ENCODE measurements at places on chromosomes 4 and X.

DNA sequence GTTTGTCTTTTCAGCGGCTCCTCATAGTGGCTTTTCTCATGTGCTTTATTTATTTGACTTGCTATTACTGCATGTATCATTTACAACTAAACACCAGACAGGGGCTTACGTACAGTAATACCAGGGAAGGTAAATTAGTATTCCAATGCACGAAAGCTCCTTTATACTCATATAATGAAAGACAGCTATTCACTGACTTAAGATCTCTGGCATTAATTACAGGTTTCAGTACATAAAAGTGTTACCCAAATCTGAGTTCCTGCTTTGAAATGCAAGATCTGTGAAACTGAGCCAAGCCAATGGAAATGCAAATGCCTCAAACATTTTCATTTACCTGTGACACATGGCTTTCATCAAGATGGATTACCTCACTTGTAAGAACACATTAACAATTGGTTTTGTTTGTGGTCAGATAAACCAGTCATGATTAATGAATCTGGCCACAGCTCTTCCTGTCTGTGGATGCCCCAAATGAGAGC lies 107.2 kb downstream of the ANAPC4 start:
- no peak for DNase-seq

DNA sequence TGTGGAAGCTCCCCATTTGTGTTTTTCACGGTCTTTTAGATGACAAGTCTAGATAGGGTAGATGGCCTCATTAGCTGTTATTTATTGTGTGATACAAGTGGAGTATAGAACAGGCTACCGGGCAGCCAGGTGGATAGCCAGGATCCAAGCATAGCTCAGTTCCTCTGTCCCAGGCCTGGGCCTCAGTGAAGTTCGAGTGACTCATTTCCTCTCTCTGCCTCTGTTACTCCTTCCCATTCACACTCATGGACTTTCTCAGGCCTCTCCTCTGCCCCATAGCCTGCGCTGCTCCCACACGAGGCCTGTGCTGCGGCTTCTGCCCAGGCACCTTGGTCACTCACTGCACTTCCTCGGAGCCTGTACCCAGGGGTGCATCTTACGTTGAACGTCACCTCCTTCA lies 54.5 kb downstream of the TENM3 start:
- DNase-seq, result no peak

DNA sequence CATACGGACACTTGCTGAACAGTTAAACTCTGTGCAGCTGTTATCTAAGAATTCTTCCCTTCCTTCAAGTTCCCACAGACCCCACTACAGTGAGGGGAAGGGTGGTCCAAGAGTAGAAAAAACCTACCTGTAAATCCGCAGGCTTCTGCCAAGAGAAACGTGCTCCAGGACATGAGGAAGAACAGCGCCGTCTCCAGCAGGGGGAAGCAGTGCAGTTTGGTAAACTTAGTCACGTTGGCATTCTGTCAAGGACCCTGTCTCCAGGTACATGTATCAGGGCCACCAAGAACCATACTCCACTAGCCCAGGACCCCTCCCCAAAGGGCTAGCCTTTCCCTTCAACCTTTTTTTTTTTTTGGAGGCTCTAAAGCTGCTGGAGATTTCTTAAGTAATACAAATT lies 79.9 kb downstream of the CHST7 start:
- DNase-seq, result no peak

DNA sequence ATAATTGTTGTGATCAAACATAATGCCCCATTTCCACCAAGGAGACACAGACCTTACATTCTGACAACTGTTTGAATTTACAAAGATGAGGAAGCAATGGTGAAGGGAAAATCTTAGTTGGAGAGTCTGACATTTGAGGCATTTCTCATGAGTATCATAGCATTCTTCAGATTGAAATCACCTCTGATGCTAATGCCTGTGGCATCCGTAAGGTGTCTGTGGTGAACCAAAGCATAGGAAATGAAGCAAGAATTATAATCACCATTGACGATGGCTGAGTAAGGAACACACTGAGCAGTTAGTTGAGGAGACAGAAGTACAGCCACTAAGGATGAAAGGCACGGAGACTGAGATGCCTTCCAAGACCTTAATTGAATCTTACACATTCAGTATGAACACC lies 575.7 kb downstream of the TRIML1 start:
- no peak for DNase-seq

DNA sequence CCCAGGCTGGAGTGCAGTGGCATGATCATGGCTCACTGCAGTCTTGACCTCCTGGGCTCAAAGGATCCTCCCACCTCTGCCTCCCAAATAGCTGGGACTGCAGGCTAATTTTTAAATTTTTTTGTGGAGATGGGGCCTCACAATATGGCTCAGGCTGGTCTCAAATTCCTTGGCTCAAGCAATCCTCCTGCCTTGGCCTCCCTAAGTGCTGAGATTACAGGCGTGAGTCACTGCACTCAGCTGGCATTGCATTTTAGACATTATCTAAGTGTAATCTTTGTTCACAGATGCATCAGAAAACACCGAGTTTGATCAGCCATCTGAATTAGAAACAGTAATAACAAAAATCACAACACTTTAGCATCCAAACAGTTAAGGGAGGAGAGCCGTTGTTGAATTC lies 53.4 kb upstream of the CBR4 start:
- DNase-seq, result no peak

GRCh38 chr4:123667496-123667895 lies 270.9 kb downstream of the SPRY1 start:
- DNase-seq, result no peak

GRCh38 chr4:177301126-177301639 lies 8.5 kb upstream of the NEIL3 start:
- DNase-seq, result no peak

- no peak for DNase-seq
Measured at GRCh38 chrX:1932231-1932630, 317.4 kb downstream of the ASMT start.

DNA sequence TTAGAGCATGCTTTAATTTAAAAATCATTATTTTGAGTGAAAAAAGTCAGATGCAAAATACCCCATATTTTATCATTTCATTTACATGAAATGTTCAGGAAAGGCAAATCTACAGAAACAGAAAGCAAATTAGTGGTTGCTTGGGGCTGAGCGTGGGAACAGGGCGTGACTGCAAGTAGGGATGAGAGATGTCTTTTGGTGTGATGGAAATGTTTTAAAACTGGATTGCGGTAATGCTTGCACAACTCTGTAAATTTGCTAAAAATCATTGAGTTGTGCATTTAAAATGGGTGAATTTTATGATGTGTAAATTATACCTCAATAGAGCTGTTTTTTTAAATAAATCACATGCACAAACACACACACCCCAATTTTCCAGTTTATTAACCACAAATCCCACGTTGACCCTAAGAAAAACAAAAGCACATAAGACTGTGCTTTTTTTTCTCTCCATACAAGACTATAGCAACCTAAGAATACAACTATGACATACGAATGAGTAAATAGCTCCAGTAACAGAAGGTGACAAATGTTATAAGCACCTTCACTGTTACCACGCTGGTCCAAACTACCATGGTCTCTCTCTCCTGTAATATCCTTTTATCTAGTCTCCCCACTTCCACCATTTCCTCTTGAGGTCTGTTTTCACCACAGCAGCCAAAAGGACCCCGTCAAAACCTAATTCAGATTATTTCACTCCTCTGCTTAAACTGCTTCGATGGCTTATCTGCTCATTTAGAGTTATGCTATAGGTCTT lies 37.2 kb downstream of the FRMD7 start:
- no peak for DNase-seq

GRCh38 chrX:31168551-31168950 lies 96.7 kb upstream of the FTHL17 start:
- no peak for DNase-seq

- DNase-seq, result peak; percentile 56
Measured at GRCh38 chrX:46628460-46629371, 55.2 kb downstream of the CHST7 start.

DNA sequence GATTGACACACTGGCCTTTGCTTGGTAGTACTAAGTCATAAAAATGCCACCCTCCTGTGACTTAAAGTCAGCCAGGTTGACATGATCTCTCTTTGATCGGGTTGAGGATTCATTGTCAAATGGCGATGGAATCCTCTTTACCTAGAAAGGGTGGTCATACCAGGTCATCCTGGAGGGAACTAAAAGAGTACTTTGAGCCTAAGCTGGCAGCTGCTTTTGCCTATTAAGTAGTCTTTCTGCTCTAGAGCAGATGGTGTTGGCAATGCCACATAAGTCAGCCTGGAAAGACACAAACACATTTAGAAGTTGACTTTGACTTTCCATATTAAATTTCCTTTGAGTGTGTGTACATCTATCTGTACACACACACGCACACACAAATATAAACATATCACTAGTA lies 39.2 kb upstream of the C4orf54 start:
- DNase-seq, result no peak

DNA sequence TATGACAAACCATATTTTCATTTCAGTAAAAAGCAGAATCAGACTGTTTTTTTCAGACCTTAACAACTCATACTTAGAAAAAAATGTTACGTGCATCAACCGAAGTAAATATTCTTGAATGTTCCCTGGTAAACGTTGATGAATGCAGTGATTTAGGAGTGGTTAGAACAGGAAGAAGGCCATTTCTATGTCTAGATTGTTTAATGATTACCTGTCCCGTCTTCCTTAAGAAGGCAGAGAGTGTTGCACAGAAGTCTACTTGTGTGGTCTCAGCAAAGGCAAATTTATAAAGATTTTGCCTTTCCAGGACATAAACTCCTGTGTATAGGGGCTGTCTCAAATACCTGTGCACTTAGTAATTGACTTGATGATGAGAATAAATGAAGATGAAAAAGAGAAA lies 134.5 kb downstream of the MGST2 start:
- DNase-seq, result no peak

DNA sequence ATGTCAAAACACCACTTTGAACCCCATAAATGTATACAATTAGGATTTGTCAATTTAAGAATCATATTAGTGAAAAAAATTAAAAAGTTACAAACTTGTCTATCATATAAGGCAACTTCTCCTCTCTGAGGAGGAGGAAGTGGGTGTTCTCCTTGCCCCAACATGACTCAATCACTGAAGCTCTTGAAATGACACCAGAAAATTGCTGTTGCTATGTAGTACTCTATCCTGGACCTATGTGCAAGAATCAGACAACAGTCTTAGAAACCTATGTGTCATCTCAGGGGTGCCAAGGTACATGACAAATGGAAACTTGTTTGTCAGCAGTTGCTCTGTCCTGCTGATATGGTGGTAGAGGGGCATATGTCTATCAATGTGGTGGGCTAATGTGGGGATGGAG lies 47.7 kb downstream of the HMGB3 start:
- DNase-seq, result no peak

DNA sequence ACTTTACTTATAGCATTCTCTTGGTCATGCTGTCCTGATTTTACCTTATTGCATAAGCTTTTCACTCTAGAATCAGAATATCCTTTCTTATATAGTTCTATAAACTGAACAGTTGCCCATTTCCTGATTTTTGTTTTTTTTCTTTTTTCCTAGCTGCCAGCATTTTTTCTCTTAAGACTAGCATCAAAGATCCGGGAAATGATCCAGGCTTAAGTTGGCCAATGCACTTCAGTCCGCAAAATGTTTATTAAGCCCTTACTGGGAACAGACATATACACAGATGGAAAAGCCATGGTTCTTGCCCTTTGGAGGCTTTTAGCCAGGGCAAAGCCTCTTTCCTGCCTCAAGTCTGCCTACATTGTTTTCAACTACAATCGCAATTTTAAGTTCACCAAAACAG lies 10.1 kb upstream of the BMP2K start:
- DNase-seq, result no peak

GRCh38 chrX:57286507-57287251 lies at the start of gene FAAH2:
Gene FAAH2, plus strand, starts transcription at chrX:57286706. Its CDS starts 120 bp downstream, at chrX:57286826.
- DNase-seq, result no peak

- DNase-seq, result no peak
Measured at GRCh38 chrX:33855251-33855650, 276.9 kb downstream of the FAM47A start.

- no peak for DNase-seq
Measured at GRCh38 chrX:23195761-23196160, 138.9 kb upstream of the PTCHD1 start.

DNA sequence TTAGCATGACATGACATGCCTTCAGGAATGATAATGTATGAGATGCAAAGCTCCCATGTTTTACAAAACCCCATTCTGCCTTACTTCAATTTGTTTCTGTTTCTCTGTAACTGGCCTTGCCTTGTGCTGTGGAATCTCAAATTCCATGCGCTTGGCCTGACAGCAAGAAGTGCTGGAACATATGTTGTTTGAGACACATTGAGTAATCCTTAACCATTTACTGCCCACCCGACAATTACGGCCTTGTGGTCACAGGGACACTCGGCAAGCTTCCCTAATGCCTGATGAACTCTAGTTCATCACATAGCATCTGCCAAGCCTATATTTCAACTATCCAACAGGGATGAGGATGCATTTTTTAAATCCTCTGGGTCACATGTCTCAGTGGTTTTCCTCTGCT lies 226.4 kb upstream of the CASK start:
- peak; percentile 13 for DNase-seq

- DNase-seq, result no peak
Measured at GRCh38 chrX:43961699-43962098, 11.5 kb downstream of the NDP start.

DNA sequence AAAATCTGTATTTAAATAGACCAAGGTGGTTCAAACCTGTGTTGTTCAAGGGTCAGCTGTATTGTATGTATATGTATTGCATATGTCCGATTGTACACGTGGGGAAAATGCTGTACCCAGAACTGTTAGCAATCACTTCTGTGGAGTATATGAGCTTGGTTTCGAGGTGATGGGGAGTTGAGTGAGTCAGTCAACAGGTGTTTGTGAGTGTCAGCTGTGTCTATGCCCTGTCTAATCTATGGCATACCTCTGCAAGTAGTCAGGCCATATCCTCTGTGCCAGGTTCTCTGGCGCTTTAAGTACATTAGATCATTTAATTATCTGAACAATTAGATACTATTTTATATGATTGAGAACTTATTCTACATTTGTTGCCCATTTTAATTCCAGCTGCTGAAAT lies 7.4 kb downstream of the ZRSR2 start:
- DNase-seq, result no peak

GRCh38 chrX:132956421-132957210 lies 1.8 kb downstream of the HS6ST2 start:
- DNase-seq, result peak; percentile 24

- DNase-seq, result no peak
Measured at GRCh38 chrX:150775569-150776350, 82.6 kb downstream of the MTMR1 start.

DNA sequence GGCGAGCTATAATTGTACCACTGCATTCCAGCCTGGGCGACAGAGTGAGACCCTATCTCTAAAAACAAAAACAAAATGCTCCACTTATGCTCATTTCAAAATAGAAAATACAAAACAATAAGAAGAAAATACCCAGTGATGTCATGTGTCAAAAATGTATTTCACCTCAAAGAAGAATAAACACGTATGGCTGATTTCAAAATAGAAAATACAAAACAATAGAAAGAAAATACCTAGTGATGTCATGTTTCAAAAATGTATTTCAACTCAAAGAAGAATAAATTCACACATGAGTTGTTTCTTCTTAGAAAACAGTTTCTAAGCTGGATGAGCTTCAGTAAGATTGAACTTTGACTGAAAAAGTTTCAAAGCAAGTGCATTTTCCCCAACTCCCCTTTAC lies 20.3 kb upstream of the PDCL2 start:
- no peak for DNase-seq

Data from left cardiac atrium (tissue), 4 donors.